ENCODE measurements at places on chromosomes 1 and 21. TPM values are rescaled to one million over a fixed set of nuclear protein-coding genes. Genes with fewer than 3 reads are reported as not detected.

The SH2D2A gene
- 3.8 TPM for total RNA-seq

The GSTM5 gene
- 0.21 TPM for total RNA-seq

The FCER1G gene
- not detected for total RNA-seq

The CELA3A gene
- total RNA-seq, result not detected

The IGSF21 gene
- 0.07 TPM for total RNA-seq

The ARHGAP29 gene
- 7.4 TPM for total RNA-seq

The DNAI4 gene
- total RNA-seq, result 5.1 TPM

The LIN28A gene
- 7.2 TPM for total RNA-seq

The CRTC2 gene
- 17.9 TPM for total RNA-seq

The ARID1A gene
- 93.3 TPM for total RNA-seq

The RGS8 gene
- total RNA-seq, result 2.2 TPM

The DNAJC28 gene
- 1.8 TPM for total RNA-seq

The C4BPB gene
- total RNA-seq, result not detected

The MYOG gene
- total RNA-seq, result 0.18 TPM

The SPRR4 gene
- total RNA-seq, result not detected

The LBR gene
- 22.0 TPM for total RNA-seq

The AMY1B gene
- total RNA-seq, result not detected

The RHOU gene
- total RNA-seq, result 1.2 TPM

The B3GALT5 gene
- 1.4 TPM for total RNA-seq

The MEX3A gene
- 48.8 TPM for total RNA-seq

The TTLL10 gene
- not detected for total RNA-seq

The TMEM52 gene
- total RNA-seq, result 7.1 TPM

The C8A gene
- not detected for total RNA-seq

The MFAP2 gene
- 51.9 TPM for total RNA-seq

The GPR25 gene
- total RNA-seq, result not detected

The MROH9 gene
- not detected for total RNA-seq

The SFN gene
- 0.25 TPM for total RNA-seq

The SPATA45 gene
- 2.9 TPM for total RNA-seq

The NPPB gene
- 18.9 TPM for total RNA-seq

The PTGER3 gene
- 4.4 TPM for total RNA-seq
